ENCODE measurements at places on chromosomes 7 and 10. TPM values are rescaled to one million over a fixed set of nuclear protein-coding genes. Genes with fewer than 3 reads are reported as not detected.

The ASB10 gene
- not detected for total RNA-seq

The SPAM1 gene
- total RNA-seq: not detected

The MGAM2 gene
- 0.07 TPM for total RNA-seq

The ZNF783 gene
- total RNA-seq: 8.6 TPM

The CLRN3 gene
- not detected for total RNA-seq

The PAX4 gene
- total RNA-seq: not detected

All from GM23338 (cell line).